ENCODE measurements at places on chromosomes 5 and 9. TPM values are rescaled to one million over a fixed set of nuclear protein-coding genes. Genes with fewer than 3 reads are reported as not detected.

The SLC6A19 gene
- total RNA-seq = not detected

DNA sequence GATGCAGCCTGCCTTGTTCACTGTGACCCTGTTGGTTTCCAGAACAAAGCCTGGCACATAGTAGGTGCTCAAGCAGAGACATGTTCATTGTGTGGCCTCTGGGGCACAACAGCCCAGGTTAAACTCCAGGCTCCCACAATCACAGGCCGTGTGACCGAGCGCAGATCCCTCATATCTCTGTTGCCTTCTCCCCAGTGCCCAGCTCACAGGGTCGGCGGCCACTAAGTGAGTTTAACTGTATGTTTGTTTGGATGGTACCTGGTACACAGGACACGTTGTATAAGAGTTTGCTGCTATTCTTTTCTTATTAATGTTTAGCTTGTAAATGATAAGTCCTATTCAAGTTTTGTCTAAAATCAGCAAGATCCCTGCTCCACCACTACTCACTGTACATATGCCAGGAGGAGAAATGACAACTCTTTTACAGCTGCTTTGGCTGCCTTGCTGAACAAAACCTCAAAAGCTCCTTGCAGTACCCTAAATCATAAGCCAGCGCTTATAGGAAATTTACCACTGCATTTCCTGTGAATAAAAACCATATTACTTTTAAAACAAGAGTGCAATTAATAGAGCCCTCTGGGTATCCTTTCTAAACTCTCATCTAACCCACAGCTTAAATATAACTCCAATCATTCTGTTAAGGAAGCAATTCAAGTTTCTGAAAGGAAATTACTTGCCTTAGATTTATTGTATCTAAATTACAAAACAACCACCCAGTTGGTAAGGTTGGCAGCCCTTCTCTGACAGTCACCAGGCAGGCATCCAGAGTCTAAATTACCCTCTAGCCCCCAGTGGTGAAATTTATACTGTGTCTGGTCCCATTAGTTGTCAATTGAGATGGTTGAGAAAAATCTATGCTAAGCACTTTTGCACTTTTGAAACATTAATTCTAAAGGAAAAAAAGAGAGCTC, 379.4 kb downstream of the SEMA5A start:
- DNase-seq = no peak

The SV2C gene
- not detected for total RNA-seq

DNA sequence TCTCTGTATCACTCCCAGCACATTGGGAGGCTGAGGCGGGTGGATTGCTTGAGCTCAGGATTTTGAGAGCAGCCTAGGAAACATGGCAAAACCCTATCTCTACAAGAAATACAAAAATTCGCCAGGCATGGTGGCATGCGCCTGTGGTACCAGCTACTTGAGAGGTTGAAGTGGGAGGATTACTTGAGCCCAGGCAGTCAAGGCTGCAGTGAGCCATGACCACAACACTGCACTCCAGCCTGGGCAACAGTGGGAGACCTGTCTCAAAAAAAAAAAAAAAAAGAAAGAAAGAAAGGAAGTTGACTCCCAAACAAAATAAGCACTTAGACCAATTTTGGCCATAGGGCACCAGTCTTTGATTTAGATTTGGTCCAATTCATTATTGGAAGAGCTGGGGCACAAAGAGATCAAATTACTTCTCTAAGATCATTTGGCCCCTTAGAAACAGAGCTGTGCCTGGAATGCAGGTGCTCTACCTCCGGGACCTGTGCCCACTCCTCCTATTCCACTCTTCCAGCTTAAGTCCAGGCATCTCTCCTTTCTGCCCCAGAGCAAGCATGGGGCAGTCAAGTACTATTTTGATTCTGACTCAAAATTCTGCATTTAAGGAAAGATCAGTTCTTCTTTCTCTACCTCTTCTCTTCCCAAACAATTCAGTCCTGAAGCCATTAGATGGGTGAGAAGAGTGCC, 59.0 kb downstream of the ALDH7A1 start:
- DNase-seq = no peak

GRCh38 chr5:55742778-55743177, 4.9 kb downstream of the DDX4 start:
- DNase-seq = no peak

The FAM193B gene
- total RNA-seq = 23.2 TPM

The PIGO gene
- total RNA-seq = 8.2 TPM

The CXCL14 gene
- 1.3 TPM for total RNA-seq

The UBE2D2 gene
- total RNA-seq = 114 TPM

The LPAR1 gene
- 12.7 TPM for total RNA-seq

DNA sequence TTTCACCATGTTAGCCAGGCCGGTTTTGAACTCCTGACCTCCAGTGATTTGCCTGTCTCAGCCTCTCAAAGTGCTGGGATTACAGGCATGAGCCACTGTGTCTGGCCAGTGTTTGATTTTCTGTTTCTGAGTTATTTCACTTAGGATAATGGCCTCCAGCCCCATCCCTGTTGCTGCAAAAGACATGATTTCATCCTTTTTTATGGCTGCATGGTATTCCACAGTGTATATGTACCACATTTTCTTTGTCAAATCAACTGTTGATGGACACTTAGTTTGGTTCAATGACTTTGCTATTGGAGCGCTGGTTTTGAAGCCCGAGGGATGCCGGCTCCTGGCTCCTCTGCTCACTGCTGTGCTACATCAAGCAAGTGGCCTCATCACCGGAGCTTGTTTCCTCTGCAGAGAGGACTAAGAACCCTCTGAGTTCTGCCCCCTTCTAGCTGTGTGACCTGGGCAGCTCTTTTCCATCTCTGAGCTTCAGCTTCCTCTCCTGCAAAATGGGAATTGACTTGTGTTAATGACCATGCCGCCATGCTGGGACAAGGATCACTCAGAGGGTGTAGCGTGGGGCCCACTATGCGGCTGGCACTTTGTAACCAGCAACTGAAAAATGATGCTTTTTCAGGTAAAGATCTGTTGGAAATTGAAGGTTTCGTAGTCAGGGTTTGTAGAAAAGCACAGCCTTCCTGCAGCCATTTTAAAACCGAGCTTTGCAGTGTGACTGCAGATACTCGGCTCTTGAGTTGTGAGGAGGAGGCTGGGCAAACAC, 4.6 kb upstream of the NEURL1B start:
- DNase-seq = no peak

The ADGRD2 gene
- not detected for total RNA-seq

GRCh38 chr5:133957080-133957479, 11.3 kb downstream of the C5orf15 start:
- no peak for DNase-seq

DNA sequence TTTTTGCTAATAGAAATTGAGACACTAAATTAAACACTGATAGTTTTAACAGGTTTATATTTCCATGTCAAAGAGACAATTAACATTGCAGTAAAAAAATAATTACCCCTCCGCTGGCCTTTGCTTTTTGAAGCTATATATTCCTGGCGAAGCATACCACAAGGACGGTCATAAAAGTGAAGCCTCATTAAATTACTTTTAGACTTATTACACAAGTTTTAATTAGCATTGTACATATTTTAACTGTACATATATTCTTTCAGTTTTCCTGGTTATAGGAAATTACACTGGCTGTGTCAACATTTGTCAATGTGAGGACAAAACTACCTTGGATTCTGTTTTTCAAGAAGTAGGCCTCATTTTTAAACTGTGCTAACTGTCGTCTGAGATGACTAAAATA, 1.2 kb downstream of the CDKN2A start:
- no peak for DNase-seq

The EGR1 gene
- 6.8 TPM for total RNA-seq

DNA sequence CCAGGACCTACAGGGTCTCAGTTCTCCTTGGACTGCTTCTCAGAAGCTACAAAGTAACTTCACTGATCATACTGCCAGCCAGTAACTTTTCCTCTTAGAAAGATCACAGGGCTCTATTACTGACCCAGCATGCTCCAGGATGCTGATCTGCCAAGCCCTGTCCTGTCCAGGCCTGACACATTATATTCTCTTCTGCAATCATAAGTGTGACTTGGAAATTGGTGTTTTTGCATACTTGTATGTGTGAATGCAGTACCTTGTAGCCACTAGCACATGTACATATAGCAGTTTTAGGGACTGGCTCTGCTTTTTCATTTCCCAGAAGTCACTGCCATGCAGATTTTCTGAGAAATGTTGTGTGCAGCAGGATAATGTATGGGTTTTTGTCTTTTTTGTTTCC, 40.1 kb upstream of the CCNH start:
- DNase-seq = no peak

GRCh38 chr9:80094176-80094771, 522.5 kb downstream of the TLE4 start:
- DNase-seq = no peak

All from Right ventricle myocardium superior (tissue), 1 donor.